ENCODE measurements at places on chromosomes 1 and 21.

DNA sequence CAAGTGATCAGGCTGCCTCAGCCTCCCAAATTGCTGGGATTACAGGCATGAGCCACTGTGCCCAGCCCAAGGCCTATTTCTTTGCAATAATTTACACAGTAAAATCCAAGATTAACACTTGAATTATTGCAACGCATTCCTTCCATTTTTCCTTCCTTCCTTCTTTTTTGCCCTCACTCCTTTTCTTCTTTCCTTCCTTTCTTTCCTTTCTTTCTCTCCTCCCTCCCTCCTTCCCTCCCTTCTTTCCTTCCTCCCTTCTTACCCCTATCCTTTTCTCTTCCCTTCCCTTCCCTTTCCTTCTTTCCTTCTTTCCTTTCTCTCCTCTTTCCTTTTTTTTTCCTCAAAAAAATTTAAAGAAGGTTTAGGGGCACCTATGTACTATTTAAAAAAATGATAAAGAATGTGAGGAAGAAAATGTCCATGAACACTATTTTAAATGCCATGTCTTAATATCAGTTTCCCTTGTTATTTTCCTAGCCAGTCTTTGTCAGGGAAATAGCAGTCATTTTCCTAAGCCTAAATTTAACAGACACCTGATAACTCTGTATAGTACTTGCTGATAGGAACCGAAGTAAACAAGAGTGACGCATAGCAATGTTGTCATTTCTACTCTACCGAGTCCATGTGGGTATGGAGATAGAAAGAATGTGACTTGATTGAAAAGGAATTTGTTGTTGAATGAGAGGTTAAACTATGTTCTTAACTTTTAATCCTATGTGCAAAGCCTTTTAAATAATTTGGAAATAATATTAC is 79.8 kb upstream of the HMCN1 start:
- no peak for DNase-seq

GRCh38 chr1:108190001-108190634 is 10.0 kb downstream of the SLC25A24 start:
- DNase-seq, result no peak

GRCh38 chr1:158095737-158096335 is 84.9 kb upstream of the CD1D start:
- peak; percentile 76 for DNase-seq

DNA sequence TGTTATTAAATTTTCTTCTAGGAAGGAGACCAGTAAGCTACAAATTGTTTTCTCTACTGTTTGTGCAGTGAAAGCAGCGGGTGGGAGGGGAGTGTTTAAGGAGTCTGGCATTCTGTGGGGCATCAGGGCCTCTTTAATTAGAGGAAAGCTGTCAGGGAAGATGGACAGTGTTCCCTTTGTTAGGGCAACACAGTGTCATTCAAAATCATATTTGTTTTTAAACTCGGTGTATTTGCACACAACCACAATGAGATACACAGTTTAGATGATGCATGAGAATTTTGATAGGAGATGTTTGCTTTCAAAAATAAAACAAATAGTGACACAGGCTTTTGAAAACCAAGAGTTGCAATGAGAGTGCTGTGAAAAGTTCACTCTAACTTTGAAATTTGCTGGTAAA is 15.1 kb upstream of the ST6GALNAC3 start:
- no peak for DNase-seq

- DNase-seq, result peak; percentile 11
These were observed 35.2 kb downstream of the PTPRC start for GRCh38 chr1:198674009-198674408.
